Cerebellum (tissue), 4 donors: ENCODE measurements at places on chromosomes 1 and 21. TPM values are rescaled to one million over a fixed set of nuclear protein-coding genes. Genes with fewer than 3 reads are reported as not detected.

KCNC4 gene
- 7.1 TPM for total RNA-seq

FASLG gene
- total RNA-seq = not detected

FCRL1 gene
- 0.18 TPM for total RNA-seq

CYP2J2 gene
- 0.36 TPM for total RNA-seq

CRABP2 gene
- 9.6 TPM for total RNA-seq

COL9A2 gene
- total RNA-seq = 8.3 TPM

PLEKHA6 gene
- 13.6 TPM for total RNA-seq
